ENCODE measurements at places on chromosomes 4 and X.

- no peak for DNase-seq
These were observed 485.5 kb downstream of the PRR32 start for GRCh38 chrX:127305013-127305412.

- DNase-seq = peak; percentile 26
These were observed 995 bp downstream of the SMARCA5 start for GRCh38 chr4:143514497-143514896.

DNA sequence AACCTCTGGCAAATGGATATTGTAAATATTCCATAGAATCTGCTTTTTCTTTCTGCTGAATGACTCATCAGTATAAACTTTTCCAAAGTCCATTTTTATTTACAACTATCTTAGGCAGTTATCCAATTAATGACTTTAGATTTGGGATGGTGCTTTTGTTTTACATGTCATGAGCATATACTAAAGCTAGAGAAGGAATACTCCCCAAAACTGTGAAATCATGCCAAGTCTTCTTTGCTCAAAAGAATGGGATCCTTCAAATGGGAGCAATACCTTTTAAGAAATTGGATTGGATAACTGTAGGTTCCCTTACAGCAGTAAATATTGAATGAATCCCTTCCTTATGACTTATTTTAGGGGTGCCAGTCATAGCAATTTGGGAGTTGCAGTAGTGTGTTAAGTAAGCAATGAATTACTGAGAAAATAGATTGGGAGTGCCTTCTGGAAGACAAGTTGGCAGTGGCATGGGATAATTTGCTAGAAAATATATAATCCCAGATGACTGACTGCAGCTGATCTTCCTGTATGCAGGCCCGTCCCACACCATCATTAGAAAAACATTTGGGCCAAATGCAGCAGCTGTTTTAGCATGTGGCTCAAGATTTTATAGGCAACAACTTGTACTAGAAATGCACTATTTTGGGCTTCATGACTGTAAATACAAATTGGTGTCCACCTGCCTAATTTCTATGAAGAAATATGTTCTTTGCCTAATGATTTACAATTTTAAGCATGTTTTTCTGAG is 2.8 kb downstream of the TMPRSS11D start:
- DNase-seq = no peak

GRCh38 chrX:123424546-123424945 is 240.5 kb downstream of the GRIA3 start:
- no peak for DNase-seq
